ENCODE measurements at places on chromosomes 3 and 15.
A peak's percentile ranks its signal among the peaks of the same experiment; 100 is the strongest.

GRCh38 chr15:32952901-32953532, 235.2 kb downstream of the GREM1 start:
- DNase-seq, result peak; percentile 18

- DNase-seq, result no peak
These were observed 169.2 kb downstream of the ROBO1 start for GRCh38 chr3:79598594-79598993.

DNA sequence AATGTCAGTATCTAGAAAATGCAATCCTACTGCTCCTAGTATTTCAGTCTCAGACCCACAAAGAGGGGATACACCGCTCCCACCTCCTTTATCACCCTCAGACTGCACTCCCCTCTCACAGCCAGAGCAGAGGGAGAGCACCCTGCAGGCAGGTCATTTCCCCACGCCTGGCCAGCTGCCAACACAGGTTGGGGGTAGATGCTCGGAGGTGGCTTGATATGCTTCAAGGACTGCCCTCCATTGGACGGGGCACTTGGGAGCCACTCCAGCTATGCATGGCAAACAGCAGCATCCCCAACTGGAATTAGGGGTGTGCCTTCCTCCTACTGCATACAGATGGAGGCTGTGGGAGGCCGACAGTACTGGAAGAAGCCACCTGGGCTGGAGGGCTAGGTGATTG, 41.9 kb downstream of the TMEM266 start:
- DNase-seq, result no peak

GRCh38 chr3:175989161-175989560, 1130.0 kb downstream of the NAALADL2 start:
- no peak for DNase-seq

GRCh38 chr15:25094519-25094918, 139.7 kb downstream of the SNRPN start:
- no peak for DNase-seq

DNA sequence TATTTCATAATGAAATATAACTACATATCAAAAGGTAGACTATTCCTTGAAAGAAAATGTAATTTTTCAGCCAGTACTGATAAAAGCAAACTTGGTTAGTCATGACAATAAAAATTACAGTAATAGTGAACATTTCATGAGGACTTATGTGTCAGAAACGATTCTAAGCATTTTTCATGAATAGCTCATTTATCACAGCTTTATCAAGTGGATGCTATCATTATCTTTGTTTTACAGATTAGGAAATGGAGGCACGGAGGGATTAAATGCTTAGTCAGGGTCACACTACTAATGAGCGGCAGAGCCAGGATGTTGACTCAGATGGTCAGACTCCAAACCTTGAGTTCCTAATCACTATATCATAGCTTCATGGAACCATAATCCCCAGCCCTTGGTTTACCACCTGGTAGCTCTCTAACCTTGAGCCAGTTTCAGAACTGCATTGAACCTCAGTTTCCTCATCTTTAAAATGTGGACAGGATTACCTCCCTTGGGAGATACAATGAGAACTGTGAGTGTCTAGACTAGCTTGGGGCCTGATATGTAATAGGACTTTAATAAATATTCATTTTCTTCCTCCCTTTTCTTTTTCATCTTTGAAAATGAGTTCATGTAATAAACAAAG, 85.4 kb downstream of the TNIK start:
- DNase-seq, result peak; percentile 61

DNA sequence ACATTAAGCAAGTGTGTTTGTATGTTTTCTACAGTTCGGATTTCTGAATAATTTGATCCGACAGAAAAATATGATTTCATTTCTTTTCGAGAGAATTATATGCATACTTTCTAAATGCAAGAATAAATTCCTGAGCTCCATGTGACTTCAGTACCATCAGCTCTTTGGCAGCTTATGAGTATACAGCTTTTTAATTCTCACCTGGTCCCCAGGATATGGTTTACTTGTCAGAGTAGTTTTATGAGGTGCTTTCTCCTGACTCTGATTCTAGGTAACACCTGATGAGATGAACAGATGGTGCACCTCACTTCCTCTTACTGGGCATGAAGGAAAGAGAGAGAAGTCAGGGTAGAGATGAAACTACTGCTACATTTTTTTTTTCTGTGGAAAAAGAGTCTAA, 3.1 kb downstream of the HGD start:
- DNase-seq, result no peak

- DNase-seq, result no peak
These were observed 374.5 kb upstream of the PROK2 start for GRCh38 chr3:72159487-72159886.

- no peak for DNase-seq
These were observed 7.0 kb downstream of the PAK6 start for GRCh38 chr15:40245666-40246450.

- DNase-seq, result no peak
These were observed 834.1 kb upstream of the GBE1 start for GRCh38 chr3:82595530-82595929.

- DNase-seq, result no peak
These were observed 489.0 kb upstream of the CDIN1 start for GRCh38 chr15:36090286-36090946.

GRCh38 chr3:184619369-184619768, 57.8 kb downstream of the EPHB3 start:
- DNase-seq, result no peak
